NCI-H510A treated with DMSO at 0.1 percent for 48 hours (cell line): ENCODE measurements at places on chromosomes 16 and 17.

DNA sequence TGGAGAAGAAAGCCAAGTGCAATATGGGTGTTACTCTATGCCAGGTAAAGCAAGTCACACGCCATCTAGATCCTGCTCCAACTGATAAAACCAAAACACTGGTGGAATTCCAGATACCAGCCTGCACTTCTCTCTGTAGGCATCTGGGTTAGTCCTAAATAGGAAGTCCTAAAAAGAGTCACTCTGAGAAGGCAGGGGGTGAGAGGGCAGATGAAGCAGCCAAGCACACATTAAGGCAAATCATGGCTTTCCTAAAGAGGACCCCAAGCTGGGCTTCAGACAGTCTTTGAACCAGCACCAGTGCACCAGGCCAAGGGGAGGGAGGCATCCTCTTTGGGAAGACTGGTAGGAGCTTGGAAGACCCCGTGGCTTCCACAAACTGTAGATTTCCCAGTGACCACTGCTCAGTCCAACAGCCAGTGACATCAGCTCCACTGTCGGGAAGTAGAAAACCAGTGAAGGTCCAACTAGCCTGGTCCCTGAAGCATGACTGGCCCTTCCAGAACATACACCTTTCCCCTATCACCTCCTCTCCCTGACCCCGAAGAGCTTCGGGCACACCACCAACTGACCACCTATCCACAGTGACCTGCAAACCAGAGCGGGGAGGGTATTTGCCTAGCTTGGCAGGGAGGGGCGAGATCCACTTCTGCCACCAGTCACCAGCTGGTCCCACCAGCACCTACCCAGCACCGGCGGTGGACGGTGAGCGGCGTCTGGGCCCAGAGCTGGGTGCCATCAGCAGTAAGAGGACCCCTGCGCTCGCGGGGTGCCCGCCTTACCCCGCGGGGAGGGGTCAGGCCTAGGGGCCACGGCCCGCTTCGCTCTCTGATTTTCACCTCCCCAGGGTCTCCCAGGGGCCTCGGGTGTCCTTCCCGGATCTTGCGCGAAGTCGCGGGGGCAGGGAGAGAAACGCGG is 1.0 kb downstream of the LITAF start:
- DNase-seq, result no peak

GRCh38 chr17:44557651-44558285 is 484 bp downstream of the FZD2 start:
- no peak for DNase-seq

- no peak for DNase-seq
Measured at GRCh38 chr17:38705523-38705802, 390 bp downstream of the MLLT6 start.

DNA sequence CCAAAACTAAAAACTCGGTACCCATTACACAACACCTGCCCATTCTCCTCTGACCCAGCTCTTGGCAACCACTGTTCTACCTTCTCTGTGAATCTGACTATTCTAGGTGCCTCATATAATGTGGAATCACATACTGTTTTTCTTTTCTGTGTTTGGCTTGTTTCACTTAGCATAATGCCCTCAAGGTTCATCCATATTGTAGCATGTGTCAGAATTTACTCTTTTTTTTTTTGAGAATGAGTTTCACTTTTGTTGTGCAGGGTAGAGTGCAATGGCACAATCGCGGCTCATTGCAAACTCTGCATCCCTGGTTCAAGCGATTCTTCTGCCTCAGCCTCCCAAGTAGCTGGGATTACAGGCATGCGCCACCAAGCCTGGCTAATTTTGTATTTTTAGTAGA is 59.5 kb upstream of the RBL2 start:
- no peak for DNase-seq

DNA sequence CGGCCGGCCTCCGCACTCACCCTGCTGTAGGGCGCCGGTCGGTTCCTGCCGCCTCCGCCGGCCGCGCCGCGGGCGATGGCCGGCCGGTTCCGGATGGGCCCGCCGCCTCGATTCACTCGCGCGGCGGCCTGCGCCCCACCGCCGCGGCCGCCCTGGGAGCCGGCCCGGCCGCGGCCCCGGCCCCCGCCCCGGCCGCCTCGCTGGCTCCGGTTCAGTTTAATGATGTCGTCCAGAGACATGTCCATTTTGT is 158 bp downstream of the ALYREF start:
- no peak for DNase-seq

DNA sequence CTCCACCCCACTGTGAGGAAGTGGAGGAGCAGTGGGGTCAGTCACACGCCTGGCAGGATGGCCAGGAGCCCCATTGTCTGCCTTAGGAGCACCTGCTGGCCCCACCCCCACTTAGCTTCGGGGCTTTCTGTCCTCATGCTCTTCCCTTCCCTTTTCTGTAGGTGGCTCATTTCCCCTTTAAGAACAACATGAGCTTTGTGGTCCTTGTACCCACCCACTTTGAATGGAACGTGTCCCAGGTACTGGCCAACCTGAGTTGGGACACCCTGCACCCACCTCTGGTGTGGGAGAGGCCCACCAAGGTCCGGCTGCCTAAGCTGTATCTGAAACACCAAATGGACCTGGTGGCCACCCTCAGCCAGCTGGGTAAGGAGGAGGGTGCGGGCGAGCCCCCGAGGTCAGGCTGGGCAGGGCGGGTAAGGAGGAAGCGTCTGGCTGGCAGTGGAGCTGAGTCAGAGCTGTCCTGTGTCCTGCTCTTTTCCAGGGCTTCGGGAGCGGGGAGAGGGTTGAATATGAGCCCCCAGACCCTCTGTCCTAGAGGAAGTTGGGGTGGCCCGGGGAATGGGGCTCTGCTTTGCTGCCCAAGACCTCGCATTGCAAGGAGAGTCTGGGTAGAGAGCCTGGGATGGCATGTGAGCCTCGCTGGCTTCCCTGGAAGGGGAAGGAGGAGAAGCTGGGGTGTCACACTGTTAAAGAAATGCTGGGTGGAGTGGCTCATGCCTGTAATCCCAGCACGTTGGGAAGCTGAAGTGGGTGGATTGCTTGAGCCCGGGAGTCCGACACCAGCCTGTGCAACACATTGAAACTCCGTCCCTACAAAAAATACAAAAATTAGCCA is 9.2 kb upstream of the SERPINF1 start:
- DNase-seq, result no peak
